ENCODE measurements at places on chromosomes 3 and 15.

DNA sequence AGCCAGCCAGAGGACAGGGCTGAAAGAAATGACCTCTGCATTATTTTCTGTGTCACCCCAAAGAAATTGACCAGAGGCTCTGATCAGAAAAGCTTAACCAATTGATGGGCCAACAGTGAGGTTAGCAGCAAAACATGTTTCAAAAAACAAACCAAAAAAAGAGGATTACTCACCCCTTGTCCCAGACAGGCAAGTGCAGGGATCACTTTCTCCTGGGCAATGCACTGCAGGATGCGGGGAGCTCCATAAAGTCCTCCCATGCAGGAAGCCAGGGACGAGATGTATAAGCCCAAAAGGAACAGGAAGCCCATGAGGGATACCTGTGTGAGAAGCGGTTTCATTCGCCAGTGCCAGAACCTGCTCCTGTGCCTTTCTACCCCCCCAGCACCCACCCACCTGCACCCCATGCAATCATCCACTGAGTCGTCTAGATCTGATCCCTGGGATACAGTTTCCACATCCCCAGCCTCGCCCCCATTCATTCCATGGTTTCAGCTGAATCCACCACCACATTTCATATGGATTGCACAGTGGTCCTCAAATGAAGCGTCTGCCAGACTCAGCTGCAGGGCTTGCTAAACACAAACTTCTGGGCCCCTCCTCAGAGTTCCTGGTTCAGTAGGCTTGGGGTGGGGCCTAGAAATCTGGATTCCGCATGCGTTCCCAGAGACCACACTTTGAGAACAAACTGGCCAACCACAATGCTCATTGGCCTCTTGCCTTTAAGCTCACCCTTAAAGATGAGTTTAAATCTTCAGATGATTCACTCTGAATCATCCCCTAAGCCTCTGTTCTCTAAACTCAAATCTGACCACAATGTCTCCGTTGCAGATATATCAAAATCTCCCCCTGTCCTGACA lies 54.4 kb upstream of the HEG1 start:
- DNase-seq, result no peak

DNA sequence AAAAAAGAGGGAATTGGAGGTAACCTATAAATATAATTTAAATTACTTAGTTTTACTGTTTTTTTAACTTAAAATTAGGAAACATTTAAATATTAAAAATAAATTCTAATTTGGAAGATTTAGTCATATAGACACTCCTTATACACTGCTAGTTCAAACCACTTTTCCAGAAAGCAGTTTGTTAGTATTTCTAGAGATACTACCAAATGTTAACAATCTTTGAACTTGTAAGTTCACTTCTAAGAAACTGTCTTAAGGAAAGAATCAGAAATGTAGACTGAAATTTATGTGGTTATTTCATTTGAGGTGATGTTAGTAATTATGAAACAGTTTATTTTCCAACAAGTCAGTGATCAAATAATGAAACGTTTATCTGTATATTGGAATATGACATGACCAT lies 22.7 kb downstream of the CTDSPL2 start:
- no peak for DNase-seq

- DNase-seq, result no peak
These were observed 826 bp downstream of the LRRC58 start for GRCh38 chr3:120348065-120348990.

DNA sequence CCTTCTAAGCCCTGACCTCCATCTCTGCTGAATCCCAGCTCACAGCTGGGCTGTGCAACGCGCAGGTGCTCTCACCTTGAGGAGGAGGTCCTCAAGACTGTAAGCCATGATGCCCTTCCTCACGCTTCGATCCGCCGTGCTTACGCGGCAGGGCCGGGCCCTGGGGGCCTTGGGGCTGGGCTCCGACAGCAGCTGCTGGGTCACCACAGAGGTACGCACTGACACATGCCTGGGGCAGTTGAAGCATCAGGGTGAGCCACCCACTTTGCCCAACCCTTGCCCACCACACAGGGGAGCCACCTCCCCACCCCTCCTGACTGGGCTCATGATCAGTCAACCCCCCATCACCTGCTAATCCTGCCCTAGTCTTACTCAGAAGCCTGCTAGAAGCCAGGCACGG lies 3.1 kb downstream of the CIDEC start:
- no peak for DNase-seq

- no peak for DNase-seq
These were observed 3.2 kb upstream of the NR2E3 start for GRCh38 chr15:71807125-71807629.
